ENCODE measurements at places on chromosomes 3 and 15.

- DNase-seq, result no peak
Measured at GRCh38 chr3:127870156-127870555, 44.9 kb upstream of the KBTBD12 start.

DNA sequence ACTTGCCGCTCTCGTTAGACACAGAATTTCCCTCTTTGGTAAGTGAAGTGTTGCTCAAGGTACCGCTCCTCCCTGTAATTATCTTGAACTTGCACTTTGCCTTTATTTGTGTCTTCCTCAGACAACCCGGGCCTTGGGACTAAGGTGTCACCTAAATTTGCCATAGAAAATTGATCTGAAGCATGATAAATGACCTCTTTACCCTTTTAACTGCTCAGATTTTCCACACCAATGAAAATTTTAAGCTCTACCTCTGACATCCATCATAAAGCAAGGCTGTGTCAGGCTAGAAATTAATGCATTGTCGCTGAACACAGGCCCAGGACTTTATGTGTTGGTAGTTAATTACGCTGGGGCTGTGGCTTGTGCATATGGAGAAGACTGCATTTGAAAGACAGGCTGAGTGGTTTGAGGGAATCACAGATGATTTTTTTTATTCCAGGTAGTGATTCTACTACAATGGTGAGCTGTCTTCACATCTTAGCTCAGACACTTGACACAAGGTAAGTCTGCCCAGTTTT, 199.6 kb upstream of the CHRM5 start:
- no peak for DNase-seq

- DNase-seq, result no peak
Measured at GRCh38 chr3:16467393-16467792, 46.1 kb downstream of the RFTN1 start.

DNA sequence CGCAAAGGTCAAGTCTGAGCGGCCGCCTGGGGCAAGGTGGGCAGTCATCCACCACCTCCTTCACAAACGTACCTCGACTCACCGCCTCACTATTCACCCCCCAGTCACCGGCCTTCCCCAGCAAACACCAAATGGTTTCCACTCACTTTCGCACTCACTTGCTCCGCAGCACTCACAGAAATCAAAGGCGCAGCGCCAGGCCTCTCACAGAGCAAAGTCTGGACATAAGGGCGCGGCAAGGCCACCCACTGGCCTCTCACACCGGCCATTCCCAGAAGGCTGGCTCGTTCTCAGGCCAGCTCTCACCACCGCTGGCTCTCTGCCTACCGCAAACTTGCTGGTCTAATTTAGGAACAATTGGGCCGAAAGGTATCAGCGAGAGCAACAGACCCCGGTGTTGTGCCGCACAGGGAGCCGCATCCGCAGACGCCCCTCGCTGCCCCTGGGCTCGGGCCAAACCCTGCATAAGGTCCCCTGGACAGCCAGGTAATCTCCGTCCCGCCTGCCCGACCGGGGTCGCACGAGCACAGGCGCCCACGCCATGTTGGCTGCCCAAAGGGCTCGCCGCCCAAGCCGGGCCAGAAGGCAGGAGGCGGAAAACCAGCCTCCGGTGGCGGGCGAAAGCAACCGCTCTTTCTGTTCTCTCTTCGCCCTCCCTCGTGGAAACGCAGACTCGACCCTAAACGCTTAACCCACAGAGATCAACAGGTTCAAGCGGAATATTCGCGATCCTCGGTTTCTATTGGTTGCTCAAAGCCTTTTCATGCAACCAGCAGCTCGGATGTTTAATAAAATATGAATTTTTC, 2.9 kb downstream of the SHOX2 start:
- no peak for DNase-seq

GRCh38 chr3:130679218-130679617, 67.4 kb downstream of the PIK3R4 start:
- no peak for DNase-seq

- DNase-seq, result no peak
Measured at GRCh38 chr3:159898147-159898546, 90.5 kb upstream of the IL12A start.

DNA sequence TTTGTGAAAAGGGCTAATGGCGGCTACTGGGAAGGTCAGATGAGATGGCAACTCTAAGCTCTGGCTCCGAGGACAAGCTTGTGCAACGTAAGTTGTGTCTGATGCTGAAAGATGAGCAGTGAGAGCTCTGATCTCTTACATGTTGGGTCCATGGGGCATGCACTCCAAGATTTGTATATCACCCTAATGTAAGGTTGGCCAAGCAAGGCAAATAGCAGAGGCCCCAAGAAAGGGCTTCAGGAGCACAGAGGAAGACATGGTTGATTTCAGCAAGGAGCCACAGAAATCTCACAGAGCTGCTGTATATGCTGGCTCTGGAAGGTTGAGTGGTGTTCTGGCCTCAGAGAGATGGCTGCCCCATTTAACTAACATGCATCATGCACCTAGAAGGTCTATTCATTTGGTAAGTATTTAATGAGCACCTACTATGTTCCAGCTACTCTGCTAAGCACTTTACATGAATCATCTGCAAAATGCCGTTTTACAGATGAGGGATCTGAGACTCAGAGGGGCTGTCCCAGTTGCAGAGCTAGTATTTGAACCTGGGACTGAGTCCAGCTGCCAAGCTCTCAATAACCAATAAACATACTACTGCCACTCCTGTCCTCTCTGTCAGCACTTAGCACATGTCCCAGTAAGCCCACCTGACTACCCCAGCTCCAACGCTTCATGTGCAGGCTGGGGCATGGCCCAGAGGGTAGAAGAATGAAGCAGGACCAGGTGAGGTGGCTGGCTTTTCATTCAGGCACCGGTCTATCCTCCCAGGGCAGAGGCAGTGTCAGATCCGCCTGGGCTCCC, 27.8 kb upstream of the ATP2B2 start:
- no peak for DNase-seq

DNA sequence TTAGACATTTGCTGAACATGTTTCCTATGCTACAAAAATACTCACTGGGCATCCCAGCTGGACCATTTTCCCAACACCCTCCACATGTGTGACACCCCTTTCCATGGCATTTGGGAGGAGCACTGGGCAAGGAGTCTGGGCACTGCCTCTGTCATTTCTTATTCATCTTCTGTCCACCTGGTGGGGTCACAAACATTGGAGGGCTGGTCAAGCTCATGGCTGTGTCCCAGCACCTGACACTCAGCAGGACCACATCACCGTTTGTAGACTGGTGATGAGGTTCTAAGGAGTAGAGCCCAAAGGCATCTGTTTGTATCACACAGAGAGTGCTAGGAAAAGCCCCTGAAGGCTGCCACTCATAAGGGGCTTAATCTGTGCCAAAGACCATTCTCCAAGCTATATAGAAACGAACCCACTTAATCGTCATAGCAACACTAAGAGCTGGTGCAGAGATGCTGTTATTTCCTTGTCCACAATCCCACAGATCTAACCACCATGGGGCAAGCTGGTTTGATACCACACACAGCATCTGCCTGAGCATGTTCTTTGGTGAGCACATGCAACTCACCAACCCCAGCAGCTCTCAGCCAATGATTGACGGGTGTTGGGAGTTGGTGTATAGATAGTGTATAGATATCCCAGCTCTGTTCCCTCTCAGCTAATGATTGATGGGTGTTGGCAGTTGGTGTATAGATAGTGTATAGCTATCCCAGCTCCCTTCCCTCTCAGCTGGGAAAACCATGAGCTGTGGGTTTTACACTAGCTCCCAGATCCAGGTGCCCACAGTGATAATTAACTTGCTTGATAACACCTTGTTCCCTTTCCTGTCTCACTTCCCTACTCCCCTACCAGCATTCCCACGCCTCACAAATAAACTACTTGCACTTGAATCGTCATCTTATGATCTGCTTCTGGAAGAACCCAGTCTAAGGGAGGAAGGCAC, 42.7 kb upstream of the ATP2B2 start:
- DNase-seq, result peak; percentile 25

- no peak for DNase-seq
Measured at GRCh38 chr3:117548600-117548999, 839.0 kb downstream of the TUSC7 start.

DNA sequence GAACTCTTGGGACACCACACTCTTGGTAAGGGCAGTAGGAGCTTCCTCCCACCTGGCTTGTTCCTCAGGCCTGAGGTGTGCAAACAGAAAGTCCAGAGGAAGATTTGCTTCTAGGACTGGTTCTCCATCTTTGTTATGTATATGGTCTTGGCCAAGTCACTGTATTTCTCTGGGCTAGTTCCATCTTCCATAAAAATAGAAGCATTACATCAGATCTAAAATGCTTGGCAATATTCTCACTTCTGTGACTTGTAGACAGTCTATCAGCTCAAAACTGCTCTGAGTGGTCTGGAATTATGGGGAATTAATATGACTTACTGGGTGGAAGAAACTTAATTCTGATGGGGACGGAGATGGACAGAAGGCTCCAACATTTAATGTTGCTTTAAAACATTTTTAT, 55.2 kb downstream of the TMEM108 start:
- DNase-seq, result no peak

- no peak for DNase-seq
Measured at GRCh38 chr3:23480329-23480714, 277.2 kb downstream of the UBE2E2 start.

DNA sequence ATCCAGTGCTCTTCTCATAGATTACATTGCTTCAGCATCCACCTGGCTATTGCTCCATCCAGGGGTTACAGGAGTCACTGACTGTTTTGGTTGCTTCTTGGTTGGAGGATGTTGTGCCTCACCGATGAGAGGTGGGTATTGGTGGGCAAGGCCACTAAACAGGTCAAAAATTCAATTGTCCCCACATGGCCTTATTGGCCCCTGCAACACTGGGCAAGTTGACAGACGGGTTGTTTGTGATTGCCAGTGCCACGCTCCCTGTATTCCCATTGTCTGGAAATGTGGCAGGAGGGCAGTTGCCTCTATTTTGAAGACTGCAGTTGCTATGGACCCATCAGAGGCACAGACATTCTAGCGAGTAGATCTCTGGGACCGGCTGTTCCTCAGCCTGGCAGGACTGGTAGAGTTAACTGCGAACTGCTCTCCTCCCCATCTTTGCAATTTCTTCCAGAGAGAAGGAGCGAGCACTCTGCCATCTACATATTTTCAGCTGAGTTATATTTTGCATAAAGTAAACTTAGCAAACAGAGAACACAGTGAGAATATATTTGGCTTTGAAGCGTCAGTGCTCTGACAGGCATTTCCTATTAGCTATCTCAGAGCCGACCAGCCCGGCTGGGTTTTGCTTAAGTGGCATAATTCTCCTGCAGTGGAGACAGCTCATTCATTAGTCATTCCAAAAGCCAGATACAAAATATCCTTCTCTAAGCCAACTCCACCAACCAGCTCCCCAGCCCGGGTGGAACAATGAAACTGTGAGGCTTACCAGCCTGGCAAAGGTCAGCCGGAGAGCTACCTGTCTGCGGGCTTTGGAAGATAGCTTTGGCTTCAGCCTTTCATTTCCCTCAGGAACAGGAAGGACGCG, 26.0 kb upstream of the MAGEF1 start:
- DNase-seq, result peak; percentile 45

DNA sequence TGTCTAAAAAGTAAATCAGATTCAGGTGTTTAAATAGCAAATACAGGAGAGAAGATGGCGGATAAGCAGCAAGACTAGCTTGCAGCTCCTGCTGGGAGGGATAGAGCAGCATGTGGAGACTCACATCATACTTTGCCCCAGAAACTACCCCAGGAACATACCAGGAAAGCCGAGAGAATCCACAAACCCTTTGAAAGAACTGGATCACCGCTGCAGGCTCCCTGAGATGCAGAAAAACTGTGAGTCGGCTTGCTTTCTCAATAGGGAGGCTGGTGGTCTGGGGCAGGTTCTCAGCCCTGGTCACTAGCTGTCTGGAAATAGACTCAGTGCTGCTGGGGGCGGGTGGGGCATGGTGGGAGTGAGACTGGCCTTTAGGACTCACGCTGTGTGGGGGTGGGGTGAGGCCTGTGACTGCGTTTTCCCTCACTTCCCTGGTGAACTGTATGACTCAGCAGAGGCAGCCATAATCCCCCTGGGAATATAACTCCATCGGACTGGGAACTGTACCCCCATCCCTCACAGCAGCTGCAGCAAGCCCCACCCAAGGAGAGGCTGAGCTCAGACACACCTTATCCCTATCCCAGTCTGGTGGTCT, 142.8 kb downstream of the CNTN6 start:
- no peak for DNase-seq

GRCh38 chr3:116259984-116260383, 185.3 kb downstream of the LSAMP start:
- DNase-seq, result no peak

GRCh38 chr3:177603148-177603603, 405.9 kb upstream of the TBL1XR1 start:
- DNase-seq, result no peak

DNA sequence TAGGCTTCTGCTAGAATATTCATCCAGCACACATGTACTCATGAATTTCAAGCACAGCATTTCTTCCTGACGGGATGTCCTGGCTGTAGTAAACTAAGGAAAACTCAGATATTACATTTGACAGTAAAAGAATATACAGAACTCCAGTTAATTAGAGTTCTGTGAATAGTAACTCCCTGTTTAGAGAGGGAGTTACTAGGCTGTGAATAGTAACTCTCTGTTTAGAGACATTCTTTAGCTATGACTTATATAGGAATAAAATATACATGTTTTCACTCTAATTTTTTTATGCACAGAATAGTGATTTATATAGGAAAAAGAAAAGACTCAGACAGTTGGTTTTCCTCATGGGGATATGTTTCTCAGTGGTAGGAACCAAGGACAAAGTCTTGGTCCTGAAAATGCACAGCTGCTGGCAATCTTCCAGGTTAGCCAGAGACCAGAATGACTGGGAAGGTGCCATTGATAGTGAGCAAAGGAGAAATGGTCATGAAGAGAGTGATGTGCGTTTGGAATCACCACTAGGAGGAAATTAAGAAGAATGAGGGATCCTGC, 480.7 kb upstream of the THBS1 start:
- DNase-seq, result no peak

DNA sequence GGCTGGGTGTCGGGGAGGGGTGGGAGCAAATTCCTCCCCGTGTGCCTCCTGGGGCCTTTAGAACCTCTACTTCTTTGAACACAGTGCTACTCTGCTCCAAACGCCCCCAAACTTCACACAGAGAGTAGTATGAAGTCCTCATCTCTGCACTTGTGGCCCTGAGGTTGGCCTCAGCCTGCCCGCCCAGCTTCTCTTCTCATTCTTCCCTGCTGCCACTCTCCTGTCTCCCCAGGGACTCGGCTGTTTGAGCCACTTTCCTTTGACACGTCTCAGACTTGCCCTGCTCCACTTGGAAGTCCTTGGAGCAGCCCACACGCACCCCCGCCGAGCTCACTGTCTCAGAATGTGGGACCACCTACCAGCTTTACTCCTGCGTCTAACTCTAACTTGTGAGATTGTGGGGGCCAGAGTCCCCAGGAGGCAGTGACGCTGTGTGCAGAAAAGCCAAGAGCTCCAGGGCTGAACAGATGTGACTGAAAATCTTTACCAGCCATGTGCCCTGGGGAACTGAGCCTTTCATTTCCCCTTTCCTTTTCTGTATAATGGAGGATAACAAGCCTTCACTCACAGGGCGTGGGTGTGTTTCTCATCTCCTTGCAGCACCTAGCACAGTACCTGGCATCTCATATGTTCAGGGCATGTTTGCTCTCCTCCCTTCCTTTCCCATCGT, 233.6 kb upstream of the CTDSPL start:
- no peak for DNase-seq
